ENCODE measurements at places on chromosomes 2 and 18.

- DNase-seq: no peak
Measured at GRCh38 chr18:55003695-55004094, 44.4 kb upstream of the CCDC68 start.

DNA sequence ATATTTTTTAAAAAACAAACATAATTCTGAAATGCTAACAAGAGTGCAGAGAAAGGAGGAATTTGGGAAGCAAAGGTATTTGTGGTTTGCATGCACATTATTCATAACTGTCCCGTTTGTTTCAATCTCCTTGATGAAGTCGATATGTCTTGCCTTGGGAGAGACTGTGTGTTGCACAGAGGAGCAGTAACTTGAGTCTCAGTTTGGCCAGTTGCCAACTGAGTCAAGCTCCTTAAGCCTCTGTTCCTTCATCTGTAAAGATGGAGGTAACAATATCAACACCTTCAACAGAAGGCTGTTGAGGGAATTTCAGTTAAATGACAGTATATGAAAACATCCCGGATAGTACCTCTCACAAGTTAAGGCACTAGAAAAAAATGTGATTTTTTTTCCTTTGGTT, 226.2 kb downstream of the ASXL3 start:
- peak; percentile 70 for DNase-seq

- peak; percentile 60 for DNase-seq
Measured at GRCh38 chr2:204510709-204511420, 34.4 kb upstream of the PARD3B start.

DNA sequence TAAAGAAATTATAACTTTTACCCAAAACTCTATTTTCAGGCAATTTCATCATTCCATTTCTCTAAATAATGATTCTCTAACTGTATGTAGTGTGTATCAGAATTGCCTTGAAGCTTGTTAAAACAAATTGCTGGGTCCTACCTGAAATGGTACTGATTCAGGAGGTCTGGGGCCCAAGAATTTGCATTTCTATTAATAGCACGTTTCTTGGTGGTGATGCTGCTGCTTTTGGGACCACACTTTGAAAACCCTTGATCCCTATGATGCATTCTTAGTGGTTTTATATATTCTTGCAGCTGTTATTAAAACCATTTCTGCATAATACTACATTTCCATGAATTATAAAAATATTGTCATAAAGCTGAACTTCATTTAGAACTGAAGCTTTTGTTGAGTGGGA, 140.7 kb downstream of the NCK2 start:
- no peak for DNase-seq

- no peak for DNase-seq
Measured at GRCh38 chr2:98509542-98510321, 65.1 kb downstream of the INPP4A start.

- DNase-seq: no peak
Measured at GRCh38 chr2:220941683-220942082, 630.4 kb downstream of the EPHA4 start.

- DNase-seq: no peak
Measured at GRCh38 chr2:15092691-15093090, 460.2 kb downstream of the LRATD1 start.

GRCh38 chr18:2108591-2108990, 462.7 kb downstream of the METTL4 start:
- no peak for DNase-seq

- DNase-seq: no peak
Measured at GRCh38 chr2:109387221-109387735, 226.5 kb downstream of the SEPTIN10 start.

- DNase-seq: no peak
Measured at GRCh38 chr2:174981331-174981730, 23.9 kb downstream of the CHN1 start.

DNA sequence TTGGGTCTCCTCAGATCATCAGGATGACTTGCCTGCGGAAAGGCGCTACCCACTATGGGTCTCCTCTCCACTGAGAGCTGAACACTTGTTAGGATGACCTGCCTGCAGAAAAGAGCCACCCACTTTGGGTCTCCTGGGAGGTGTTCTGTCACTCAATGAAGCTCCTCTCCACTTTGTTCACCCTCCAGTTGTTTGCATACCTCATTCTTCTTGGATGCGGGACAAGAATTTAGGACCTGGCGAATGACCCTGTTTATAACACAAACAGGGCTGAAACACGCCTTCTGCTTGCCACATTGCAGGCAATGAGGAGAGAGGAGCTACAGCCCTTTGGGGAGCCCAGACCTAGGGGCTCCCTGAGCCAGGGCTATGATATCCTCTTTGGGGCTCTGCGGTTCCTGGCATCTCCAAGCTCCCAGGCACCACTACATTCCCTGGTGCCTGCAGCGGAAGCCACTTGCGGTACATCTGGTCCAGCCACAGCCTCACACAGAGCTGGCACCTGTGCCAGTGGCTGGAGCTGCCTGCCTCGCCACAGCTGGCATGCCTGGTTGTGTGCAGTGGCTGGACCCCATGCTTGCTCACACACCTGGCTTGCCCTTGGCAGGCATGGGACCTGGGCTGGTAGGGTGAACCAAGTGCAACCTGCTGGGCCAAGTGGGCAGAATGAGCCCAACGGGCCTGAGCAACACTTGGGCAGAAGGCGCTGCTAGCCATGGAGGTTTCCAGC, 20.6 kb downstream of the ANKRD29 start:
- no peak for DNase-seq

- DNase-seq: no peak
Measured at GRCh38 chr2:134177351-134177931, 76.4 kb upstream of the MGAT5 start.

- no peak for DNase-seq
Measured at GRCh38 chr2:172247203-172247602, 144.5 kb upstream of the DLX2 start.

- no peak for DNase-seq
Measured at GRCh38 chr2:100957996-100958653, 44.0 kb upstream of the RPL31 start.

- no peak for DNase-seq
Measured at GRCh38 chr2:101428422-101429176, 41.3 kb upstream of the CREG2 start.

- DNase-seq: no peak
Measured at GRCh38 chr2:215654148-215654819, 218.4 kb upstream of the FN1 start.

DNA sequence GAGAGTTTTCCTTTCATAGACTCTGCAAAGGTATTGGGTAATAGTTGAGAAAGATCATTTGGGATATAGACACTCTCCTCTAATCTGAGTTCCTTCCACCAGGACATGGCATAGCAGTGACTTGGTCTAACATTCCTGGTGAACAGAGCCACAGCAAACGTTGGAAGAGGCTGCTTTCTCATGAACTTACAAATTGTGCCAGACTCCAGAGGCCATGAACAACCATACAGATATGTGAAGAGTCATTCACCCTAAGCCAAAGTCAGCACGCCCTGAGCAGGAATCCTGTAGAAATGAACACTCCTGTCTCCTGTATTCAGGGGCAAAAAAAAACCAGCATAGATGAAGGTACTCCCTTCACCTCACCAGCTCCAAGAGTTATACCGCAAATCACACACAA, 152.8 kb downstream of the TMEM18 start:
- DNase-seq: no peak

DNA sequence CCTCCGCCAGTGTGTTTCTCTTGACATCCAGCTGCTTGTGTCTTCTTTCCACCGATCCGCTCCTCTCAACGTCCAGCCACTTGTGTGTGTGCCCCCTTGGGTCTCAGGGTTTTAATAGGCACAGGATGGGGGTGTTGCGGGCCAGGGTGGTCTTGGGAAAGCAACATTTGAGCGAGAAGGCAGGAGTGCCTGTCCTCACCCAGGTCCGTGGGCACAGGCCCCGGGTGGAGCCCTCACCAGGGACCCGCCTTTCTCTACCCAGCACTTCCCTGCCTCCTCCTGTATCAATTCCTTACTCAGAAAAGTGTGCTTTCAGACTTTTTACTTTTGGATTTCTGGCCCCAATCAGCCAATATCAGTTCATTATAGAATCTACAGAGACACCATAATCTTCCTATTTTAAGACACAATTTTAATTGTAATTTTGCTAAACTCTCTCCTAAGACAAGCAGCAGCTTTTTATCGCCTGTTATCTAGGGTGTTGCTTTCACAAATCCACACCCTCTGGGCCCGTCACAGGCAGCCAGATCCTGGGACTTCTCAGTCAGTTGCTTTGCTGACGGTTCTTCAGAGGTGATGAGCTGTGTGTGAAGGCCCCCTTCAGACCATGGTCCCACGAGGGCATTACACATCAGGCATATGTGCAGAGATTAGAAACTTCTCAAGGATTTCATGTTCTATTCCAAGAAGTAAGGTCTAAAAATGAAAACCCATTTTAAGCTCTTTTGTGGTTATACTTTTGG, 96.0 kb upstream of the FHL2 start:
- no peak for DNase-seq

DNA sequence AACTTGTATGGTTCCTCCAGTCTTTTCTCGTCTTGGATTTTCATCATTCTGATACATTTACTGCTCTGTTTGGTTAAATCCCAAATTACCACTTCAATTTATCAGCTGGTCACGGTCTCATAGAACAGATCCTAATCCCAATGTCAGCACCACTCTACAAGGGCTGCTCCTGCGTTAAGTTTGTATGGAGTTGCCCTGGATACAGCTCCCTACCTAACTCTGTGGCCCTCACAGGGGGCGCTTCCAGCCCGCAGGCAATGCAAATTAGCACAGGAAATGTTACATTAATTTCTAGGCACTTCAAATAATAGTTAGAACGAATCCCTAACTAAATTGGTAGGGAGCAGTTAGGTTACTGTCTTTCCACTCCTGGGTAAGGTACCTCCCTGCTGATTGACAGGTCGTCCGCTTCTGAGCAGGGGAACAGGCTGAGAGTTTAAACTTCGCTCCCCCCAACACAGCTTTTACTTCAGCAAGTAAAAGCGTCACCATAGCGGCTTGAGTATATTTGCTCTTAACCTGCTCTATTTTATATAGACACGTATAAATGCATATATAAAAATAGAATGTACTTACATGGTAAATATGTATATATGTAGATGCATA, 238.5 kb upstream of the FANCL start:
- no peak for DNase-seq

DNA sequence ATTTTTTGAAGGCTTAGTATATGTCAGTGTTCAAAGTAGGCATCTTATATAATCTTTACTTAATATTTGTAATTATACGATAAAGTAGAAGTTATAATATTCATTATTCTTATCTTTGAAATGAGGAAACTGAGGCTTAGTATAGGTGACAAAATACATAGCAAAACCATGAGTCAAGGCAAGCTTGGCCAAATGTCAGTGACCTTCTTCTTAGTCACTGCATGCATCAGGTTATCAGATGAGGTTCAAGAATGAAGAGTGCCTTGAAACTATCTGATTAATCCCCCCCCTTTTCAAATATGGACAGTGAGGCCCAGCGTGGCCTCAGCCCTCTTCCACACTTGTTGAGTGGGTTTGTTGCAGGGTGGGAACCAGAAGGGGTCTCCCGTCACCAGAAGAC, 59.3 kb downstream of the PMAIP1 start:
- DNase-seq: no peak

GRCh38 chr2:13005761-13006335, 289.1 kb downstream of the TRIB2 start:
- no peak for DNase-seq

DNA sequence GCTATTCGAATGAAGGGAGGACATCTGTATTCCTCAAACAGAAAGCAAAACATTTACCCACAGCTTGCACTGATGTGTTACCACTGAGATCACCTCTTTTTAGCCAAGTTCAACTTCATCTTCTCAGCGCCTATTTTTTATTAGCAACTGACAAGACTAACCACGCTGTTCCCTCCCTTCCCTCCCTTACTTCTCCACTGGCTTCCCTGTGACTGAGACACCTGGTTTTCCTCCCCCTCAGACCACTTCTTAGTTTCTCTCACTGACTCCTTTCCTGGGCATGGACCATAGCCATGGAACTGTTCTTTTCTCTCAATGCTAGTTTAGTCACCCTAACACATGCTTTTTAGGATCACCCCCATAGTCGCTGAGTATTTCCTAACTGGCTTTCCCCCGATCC, 3.3 kb downstream of the L3MBTL4 start:
- DNase-seq: no peak

- DNase-seq: no peak
Measured at GRCh38 chr2:63440612-63441011, 147.7 kb downstream of the WDPCP start.

DNA sequence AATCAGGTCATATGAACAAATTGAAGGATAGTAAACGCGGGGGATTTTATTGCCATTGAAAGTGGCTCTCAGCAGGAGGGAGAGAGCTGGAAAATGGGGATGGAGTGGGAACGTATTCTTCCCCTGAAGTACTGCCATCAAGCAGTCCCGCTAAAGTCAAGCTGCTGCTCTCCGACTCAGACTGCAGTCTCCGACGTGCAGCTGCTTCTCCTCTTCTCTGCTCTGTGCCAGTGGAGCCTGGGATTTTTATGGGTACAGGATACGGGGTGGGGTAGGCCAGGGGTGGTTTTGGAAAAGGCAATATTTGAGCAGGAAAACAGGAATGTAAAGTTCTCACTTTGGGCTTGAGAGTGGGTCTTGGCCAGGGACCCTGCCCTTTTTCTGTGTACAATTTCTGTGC, 33.0 kb downstream of the KCTD18 start:
- no peak for DNase-seq

- no peak for DNase-seq
Measured at GRCh38 chr2:232581725-232582124, 31.2 kb downstream of the EIF4E2 start.

- no peak for DNase-seq
Measured at GRCh38 chr2:219405958-219406860, 12.0 kb upstream of the DES start.

DNA sequence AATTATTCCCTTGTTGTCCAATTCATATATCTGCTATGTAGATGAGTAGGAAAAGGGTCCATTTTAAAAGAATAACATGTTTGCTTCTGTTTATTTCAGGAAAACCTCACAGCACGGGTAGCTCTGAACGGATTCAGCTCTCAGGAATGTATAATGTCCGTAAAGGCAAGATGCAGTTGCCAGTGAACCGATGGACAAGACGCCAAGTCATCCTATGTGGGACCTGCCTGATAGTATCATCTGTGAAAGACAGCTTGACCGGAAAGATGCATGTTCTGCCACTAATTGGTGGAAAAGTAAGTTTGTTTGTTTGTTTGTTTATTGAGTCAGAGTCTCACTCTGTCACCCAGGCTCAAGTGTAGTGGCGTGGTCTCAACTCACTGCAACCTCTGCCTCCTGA, 114.6 kb downstream of the PHLPP1 start:
- no peak for DNase-seq
